M059J (cell line): ENCODE measurements at places on chromosomes 11 and 22. TPM values are rescaled to one million over a fixed set of nuclear protein-coding genes. Genes with fewer than 3 reads are reported as not detected.

APLP2 gene
- total RNA-seq = 246 and 418 TPM in 2 replicates

RIN1 gene
- 13.5 and 19.6 TPM in 2 replicates for total RNA-seq

HEPN1 gene
- total RNA-seq = not detected in 2 replicates

ACTN3 gene
- total RNA-seq = not detected in 2 replicates

KRTAP5-9 gene
- not detected in 2 replicates for total RNA-seq

DNA sequence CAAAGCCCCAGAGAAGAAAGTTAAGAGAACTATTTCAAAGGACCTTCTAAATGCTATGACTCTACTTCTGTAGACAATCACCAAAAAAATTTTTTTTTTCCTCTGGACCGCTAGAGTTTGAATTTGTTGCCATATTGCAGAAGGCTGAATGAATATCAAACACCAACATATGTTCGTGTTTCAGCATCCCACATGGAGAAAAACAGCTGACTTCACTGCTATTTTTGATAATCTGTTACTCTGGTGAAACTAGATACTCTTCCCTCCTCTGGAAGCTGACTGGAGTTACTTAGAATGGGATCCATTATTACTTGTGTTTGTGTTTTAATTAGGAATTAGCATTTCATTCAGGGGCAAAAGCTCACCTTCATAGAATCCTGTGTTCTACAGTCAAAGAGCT, 447.0 kb downstream of the AASDHPPT start:
- DNase-seq = no peak

DNA sequence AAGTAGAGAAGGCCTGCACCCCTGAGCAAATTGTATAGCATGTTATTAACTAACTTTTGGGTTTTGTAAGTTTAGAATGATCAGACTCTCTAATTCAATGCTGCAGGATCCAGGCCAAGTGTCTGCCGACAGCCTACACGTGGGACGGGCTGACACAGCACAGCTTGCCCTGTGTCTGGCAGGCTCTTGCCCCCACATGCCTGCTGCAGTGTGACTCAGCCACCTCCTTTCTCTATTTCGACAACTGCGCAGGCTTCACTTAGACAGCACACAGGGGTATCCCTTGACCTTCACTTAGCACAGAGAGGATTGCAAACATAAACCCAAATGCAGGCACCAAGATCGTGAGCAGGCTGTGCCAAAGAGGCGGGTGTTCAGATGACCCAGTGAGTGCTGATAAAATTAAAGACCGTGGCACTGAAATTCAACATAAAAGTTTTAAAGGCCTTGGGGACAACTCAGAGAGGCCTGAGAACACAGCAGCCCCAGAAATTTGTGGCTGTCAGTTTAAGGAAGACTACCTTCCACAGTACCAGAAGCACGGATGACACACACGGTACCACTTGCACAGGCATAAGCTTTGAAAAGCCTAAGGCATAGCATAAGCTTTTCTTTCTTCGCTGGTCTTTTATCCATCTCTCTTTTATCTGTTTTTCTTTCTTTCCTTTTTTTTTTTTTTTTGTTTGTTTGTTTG, 37.8 kb downstream of the SCN3B start:
- no peak for DNase-seq

DNA sequence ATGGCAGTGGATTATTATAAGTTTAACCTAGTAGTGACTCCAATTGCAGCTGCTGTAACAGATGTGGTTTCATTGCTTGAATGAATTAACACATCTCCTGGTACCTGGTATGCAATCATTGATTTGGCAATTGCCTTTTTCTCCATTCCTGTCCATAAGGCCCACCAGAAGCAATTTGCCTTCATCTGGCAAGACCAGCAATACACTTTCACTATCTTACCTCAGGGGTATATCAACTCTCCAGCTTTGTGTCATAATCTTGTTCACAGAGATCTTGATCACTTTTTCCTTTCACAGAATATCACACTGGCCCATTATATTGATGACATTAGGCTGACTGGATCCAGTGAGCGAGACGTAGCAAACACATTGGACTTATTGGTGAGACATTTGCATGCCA, 128.7 kb upstream of the ZC3H12C start:
- no peak for DNase-seq
